Activated CD4-positive, alpha-beta memory T cell treated with anti-CD3 and anti-CD28 coated beads for 36 hours (primary cell): ENCODE measurements at places on chromosomes 7 and 10. TPM values are rescaled to one million over a fixed set of nuclear protein-coding genes. Genes with fewer than 3 reads are reported as not detected.

The SLC13A4 gene
- not detected for total RNA-seq

The PTPRN2 gene
- 0.51 TPM for total RNA-seq

The TUBB8 gene
- not detected for total RNA-seq

The COL26A1 gene
- not detected for total RNA-seq

The SUPV3L1 gene
- 45.0 TPM for total RNA-seq

The ZC3HAV1L gene
- total RNA-seq: 11.8 TPM

The SPDYE9 gene
- total RNA-seq: not detected

The CTAGE4 gene
- total RNA-seq: 3.6 TPM

The TTYH3 gene
- total RNA-seq: 13.5 TPM

The NOS3 gene
- total RNA-seq: 13.2 TPM

The NT5C2 gene
- total RNA-seq: 46.6 TPM

The CPEB3 gene
- 1.6 TPM for total RNA-seq

The TBC1D12 gene
- total RNA-seq: 0.62 TPM

The CCDC136 gene
- total RNA-seq: 8.9 TPM

The NPSR1 gene
- total RNA-seq: not detected

DNA sequence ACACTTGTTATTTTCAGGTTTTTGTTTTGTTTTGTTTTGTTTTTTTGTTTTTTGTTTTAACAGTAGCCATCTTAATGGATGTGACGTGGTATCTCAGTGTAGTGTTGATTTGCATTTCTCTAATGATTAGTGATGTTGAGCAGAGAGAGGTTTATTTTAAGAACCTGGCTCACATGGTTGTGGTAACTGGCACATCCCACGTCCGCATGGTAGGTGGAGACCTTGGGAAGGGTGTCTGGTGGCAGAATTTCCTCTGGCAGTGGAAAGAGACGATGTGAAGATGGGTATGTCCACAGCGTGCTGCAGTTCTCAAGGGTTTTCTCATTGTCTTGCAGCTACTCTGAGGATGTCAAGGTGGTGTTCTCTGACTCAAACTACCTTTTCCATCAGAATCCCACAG lies 252.2 kb downstream of the GALNT17 start:
- DNase-seq: no peak

DNA sequence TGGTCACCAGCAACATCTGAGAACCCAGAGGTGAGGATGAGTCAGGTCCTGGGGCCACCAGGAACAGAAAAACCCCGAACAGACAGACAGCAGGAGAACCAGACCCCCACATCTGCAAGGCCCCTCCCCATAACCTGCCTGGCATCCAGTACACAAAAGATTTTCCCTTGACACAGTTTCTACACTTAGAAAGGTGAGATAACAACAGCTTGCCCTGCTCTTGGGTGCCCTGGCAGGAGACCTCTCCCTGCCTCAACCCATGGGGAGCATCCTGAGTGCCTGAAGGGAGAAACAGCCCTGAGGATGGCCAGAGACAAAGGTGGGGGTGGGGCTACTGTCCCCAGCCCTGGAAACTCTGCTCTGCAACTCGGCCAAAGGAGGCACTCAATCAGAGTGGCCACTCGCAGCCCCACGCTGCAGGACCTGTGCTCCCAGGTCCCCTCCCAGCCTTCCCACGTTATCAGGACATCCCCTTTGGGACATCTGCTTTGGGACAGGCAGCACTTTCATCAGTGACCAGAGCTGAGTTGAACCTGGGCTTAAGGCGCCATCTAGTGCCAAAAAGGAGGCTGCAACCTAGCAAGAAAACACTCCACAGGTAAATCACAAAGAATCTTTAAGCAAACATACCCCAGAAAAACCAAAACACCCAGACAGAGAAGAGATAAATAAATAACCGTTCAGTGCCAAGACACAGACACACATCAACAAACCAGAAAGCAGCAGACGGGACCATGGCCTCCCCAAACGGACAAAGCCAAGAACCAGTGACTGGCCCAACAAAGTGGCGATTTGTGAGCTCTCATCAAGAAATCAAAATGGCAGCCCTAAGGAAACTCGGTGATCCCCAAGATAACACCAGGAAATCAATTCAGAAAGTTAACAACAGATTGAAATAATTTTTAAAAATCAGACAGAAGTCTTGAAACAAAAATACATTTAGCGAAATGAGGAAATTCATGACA lies 233.7 kb downstream of the PTPRN2 start:
- peak; percentile 32 for DNase-seq

GRCh38 chr7:42283553-42283952 lies 46.5 kb upstream of the GLI3 start:
- no peak for DNase-seq

DNA sequence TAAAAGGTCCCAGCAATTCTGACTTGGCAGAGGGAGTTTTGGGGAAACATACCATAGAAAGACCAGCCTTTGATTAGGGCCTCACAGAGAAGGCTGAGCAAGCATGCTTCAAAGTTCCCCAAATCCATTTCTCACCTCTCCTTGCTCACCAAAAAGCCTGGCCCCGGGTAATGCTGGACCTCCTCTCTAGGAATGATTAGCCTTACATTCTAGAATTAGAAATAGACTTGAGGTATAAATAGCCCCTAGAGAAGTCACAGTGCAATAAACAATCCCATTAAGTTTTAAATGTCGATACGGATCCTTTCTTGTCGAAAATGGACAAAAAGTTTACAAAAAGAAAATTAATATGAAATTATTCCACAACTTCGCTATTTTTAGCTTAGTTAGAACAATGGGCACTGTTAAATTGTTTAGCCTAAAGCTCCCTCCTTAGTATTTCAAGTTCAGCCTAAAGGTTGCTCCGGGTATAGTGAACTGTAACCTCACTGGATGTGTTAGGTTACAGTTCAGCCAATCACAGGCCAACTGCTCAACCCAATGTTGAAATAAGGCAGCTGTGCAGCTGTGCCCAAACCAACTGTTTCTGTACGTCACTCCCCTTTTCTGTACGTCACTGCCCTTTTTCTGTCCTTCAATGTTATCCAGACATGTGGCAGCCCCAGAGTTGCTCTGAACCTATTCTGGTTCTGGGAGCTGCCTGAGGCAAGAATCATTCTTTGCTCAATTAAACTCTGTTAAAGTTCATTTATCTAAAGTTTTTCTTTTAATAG lies 7.9 kb upstream of the GSDME start:
- no peak for DNase-seq

DNA sequence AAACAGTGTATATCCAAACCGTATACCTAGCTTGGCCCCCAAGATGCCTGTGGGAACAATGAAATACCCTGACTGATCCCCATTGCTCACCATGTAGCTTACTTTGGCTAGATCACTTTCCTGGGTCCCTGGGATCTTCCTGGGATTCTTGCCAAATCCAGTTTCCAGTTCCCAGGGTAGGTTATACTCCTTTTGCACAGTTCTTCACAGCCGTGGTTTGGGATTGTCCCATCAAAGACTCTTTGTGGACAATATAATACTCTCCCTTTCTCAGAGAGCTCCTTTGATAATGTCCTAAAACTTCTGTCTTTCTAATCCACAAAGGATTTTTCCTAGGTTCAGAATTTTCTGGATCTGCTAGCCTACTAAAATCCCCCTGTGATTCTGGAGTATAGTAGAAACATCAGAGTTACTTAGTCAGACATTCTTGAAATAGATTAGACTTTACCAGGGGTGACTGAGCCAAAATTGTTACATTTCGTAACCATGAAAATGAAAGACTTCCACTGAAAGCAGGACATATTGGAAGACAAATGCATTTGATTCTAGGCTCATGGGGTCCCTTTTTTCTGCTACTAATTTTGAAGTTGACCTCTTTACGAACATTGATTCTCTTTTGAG lies 388.3 kb upstream of the ETV1 start:
- DNase-seq: no peak

DNA sequence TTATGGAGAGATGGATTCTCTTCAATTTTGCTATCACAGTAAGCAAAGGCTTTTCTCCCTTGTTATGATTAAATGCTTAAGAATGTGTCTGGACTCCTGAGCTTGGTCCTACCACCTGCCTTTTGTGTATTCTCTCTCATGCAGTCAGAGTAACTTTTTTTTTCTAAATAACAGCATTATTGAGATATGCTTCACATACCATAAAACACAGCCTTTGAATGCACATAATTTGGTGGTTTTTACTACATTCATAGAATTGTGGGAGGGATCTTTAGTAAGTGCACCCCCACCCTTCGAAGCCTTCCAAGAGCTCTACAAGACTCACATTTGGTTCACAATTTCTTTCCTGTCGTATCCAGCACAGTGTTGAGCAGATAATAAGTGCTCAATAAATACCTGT lies 175.5 kb downstream of the ADAM12 start:
- no peak for DNase-seq

GRCh38 chr10:30840395-30841050 lies 191.1 kb downstream of the ZNF438 start:
- no peak for DNase-seq

- no peak for DNase-seq
These were observed 509.5 kb downstream of the CCSER2 start for GRCh38 chr10:84837877-84838276.

GRCh38 chr7:73507556-73507955 lies 14.5 kb downstream of the BAZ1B start:
- no peak for DNase-seq

- DNase-seq: no peak
These were observed 23.7 kb downstream of the USP6NL start for GRCh38 chr10:11587722-11588259.

GRCh38 chr7:18626717-18627116 lies 131.2 kb downstream of the HDAC9 start:
- no peak for DNase-seq

DNA sequence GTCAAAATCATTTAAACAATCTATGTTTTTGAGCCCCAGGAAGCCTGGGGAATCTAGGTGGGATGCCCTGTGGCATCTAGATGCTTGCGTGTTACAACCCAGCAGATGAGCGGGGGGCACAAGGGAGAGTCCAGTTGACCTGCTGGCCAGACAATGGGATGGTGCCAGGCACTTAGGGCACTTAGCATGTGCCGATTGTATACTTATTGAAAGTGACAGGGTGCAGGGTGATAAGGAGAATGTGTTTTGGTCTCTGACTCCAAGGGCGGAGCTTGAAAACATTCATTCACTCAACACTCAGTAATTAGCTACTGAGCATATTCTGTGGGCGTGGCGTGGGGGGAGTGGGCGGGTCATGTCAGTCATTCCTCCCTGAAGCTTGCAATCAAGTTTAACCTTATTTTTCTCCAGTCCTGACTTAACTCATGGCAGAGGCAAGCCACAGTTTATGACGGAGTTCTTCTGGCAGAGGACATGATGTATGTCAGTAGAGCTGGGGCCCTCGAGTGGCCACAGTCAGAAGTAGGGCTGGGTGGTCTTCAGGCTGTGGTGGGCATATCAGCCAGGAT lies 115.1 kb downstream of the PRKCQ start:
- peak; percentile 27 for DNase-seq

DNA sequence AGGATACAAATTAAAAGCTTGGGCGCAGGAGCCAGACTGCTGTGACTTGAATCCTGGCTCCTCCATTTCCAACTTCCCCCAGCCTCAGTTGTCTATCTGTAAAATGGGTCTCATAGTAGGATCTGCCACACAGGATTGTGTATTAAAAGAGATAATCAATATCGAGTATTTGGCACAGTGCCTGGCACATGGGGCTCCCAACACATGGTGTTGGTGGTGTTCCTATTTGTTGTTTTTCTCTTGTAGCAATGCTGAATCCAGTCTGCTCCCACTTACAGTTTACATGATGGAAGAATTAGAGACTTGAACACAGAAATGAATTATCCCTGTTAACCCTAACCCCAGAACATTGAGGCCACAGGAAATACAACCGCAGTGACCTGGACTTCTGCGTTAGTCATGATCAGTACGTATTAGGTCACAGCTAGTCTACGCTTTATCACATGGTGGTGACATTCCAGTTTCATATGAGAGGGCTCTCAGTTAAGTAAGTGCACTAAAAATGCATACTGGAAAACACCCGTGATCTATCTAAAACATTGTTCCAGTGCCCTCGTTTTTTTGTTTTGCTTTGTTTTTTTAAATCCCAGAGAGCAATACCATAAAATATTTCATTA lies 169.5 kb upstream of the KLF14 start:
- DNase-seq: no peak

DNA sequence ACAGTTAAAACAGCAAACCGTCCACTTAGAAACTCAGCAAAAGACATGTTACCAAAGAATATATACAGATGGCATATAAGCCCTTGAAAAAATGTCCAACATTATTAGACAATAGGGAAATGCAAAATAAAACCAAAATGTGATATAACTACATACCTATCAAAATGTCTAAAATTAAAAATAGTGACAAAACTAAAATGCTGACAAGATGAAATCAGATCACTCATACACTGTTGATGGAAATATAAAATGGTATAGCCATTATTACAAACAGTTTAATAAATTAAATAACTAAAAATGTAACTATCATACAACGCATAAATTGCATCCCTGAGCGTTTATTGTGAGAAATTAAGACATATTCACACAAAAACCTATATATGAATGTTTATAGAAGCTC lies 939.7 kb upstream of the ZWINT start:
- no peak for DNase-seq

GRCh38 chr7:135672560-135673359 lies 10.4 kb downstream of the STMP1 start:
- no peak for DNase-seq

GRCh38 chr10:127949831-127950230 lies 42.9 kb downstream of the PTPRE start:
- no peak for DNase-seq

GRCh38 chr10:77881636-77882035 lies 44.9 kb downstream of the DLG5 start:
- DNase-seq: no peak

DNA sequence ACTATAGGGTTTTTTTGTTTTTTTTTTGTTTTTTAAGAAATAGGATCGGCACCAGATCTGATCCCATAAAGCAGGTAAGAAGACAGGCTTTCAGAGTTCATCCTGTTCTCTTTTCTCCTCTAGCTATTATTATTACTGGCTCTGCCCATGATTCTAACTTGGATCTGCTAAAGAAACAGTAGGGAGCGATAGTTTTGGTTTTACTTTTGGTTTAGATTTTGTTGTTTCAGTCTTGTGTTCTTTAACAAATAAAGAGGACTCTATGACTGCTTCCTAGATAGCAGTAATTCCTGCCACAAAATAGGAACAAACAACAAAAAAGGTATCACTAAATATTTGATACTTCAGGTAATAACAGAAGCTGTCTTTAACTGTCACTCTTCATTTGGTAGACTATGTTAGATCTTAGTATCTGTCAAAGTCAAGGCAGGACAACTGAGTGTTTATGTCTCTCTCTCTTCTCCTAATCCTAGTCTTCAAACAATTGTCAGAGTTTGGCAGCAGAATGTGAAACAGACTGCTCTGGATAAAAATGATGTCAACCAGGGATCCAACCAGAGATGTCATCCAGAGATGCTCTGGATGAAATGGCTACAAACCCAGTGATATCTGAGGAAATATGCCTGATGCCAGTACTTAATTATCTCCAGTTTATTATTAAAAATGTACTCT lies 99.8 kb downstream of the KMT2C start:
- no peak for DNase-seq
